ENCODE measurements at places on chromosomes 11 and 22.
A peak's percentile ranks its signal among the peaks of the same experiment; 100 is the strongest.

GRCh38 chr11:70644343-70645060 lies 246.2 kb downstream of the CTTN start:
- DNase-seq = no peak

- no peak for DNase-seq
These were observed 65.1 kb upstream of the FGF3 start for GRCh38 chr11:69884286-69884685.

GRCh38 chr11:18046116-18046777 lies at the start of gene TPH1:
TPH1 (minus strand) TSS chr11:18046269; CDS start chr11:18040762, 5,507 bp downstream.
- DNase-seq = no peak

GRCh38 chr11:95849087-95849825 lies 59.0 kb downstream of the CEP57 start:
- DNase-seq = peak; percentile 71

DNA sequence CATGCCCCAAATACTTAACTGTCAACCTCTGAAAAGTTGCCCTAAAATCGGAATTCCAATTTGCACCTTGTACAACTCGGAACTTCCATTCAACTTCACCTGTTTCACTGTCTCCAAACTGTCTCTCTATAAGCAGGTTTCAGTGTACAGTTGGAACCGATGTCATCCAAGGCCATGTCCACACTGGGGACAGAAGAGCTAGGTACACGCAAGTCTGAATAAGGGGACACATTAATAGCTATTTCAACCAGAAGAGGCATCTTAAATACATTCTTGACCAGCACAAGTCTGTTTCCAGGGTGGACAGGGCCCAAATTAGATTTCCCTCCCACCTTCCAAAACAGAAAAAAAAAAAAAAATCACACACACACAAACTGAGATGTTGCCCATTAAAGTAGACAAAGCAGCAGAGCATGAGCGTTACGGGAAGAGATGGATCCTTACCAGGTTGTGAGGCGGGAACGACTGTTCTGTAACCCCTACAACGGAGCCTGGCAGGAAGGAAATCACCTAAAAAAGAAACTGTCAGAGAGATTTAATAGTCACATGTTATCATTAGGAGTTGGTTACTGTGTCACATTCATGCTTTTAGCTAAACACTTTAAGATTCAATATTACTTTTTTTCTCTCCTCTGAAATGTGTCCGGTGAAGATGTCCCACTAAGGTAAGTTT lies 1.7 kb downstream of the CREBZF start:
- DNase-seq = peak; percentile 86

GRCh38 chr22:48780597-48781277 lies 1046.9 kb downstream of the BRD1 start:
- DNase-seq = no peak

GRCh38 chr11:104061853-104062521 lies 25.5 kb downstream of the DDI1 start:
- no peak for DNase-seq

- no peak for DNase-seq
These were observed 55.3 kb downstream of the LRRC4C start for GRCh38 chr11:41404109-41404508.

GRCh38 chr11:31243706-31244105 lies 125.8 kb downstream of the DCDC1 start:
- DNase-seq = no peak

DNA sequence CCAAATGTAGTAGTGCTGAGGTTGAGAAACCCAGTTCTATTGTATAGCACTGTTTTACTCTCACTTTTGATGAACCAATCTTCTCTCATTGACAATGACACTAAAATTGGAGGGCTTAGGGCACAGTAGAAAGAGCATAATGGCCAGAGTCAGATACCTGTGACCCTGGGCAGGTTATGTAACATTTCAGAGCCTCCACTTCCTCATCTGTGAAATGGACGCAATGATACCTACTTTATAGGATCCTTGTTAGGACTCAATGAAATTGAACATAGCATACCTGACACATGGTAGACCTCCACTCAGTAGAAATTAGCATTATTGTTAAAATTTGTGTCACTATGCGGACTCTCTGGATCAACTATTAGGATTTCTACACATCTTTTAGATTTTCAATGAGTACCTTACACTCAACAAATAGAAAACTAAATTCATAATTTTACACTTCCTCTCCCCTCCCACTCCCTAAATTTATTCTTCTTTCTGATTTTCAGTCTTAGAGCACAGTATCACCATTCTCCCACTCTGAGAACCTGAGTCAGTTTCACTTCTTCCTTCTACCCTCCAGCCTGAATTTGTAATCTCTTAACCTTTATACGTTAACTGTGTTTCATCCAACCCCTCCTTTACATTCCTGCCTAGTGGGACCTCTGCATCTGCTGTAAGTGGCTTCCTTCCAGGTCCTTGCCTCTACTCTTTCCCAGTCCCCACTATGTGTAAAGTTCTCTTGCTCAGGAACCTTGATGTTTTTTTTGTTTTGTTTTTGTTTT lies 78.3 kb downstream of the MICAL2 start:
- no peak for DNase-seq

DNA sequence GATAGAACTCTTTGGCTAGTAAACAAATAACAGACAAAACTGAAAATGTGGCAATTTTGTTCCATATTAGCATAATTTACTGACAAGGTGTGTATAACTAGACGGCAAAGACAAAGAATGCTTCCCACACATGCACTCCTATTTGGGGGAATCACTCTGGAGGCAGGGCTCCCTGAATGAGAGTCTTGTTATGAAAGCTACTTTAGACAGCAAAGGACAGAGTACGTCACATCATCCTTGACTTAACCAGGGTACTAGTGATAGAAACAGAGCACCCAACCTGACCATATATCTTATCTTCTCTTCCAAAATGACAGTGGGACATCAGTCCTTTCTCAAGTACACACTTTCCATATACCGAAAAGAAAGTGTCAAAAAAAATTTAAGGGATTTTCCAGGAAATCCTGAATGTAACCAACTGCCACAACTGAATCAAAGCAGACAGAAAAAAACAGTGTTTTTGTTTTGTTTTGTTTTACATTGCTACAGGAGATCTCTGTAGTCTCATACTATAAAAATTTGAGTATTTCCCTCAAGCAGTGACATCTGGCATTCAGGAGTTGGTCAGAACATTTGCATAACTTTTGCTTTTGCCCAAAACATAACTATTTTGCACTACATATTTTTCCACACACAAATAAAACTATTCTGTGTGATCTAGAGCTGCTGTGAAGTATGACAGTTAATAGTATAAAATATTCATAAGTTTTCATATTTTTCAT lies 98.9 kb downstream of the ARHGAP20 start:
- DNase-seq = no peak

- DNase-seq = peak; percentile 73
These were observed 13.4 kb upstream of the NECTIN1 start for GRCh38 chr11:119742263-119742861.

DNA sequence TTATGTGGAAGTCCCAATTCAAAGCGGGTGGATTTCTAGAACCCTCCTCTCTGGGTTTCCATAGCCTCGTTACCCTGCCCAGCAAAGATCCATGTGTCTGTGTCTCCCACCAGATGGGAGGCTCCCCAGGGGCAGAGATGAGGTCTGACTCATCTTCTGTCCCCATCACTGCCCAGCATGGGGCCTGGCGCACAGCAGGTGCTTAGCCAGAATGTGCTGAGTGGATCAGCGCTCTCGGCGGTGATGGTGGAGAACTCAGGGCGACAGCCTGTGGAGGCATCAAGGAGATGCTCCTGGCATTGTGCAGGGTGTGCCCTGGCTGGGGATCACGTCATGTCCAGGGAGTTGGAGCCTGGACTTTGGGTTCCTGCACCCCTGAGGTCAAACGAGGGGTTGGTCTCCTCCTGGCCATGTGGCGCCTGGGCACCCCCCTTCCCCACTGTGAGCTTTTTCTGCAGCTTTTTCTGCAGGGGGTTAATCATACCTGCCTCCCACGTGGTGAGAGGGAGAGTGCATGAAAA lies 46.1 kb upstream of the RFPL3 start:
- DNase-seq = no peak

DNA sequence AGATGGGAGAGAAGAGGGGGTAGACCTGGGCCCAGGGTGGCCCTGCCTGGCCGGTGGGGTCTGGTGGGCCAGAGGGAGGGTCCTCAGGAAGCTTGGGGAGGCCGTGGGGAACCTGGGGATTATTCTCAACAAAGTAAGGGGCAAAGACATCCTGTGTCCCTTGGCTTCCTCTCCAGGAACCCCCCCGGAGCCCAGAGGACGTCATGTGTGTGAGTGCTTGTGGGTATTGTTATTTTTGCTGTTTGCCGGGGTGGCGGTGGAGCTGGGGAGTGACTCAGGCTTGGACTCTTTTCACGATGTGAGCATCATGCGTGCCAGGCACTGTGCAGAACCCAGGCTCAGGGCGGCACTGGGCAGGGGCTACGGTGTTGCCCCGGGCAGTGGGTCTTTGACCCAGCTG lies 982 bp upstream of the SHANK3 start:
- no peak for DNase-seq

DNA sequence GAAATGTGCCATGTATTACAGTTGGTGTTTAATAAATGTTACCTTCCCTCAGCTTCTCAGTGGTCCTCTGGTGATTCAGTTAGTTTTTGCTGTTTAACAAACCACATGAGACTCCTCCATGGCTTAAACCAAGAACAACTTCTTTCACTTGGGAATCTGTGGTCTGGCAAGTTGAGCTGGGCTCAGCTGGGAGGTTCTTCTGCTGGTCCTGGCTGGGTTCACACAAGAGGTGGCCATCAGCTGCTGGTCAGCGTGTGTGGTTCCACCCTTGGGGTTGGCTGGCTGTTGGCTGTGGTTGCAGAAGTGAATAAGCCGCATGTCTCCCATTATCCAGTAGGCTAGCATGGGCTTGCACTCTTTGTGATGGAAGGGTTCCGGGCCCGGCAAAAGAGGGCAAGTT lies 160.5 kb downstream of the MIAT start:
- no peak for DNase-seq

GRCh38 chr11:132336781-132337535 lies 966.5 kb downstream of the NTM start:
- DNase-seq = no peak

DNA sequence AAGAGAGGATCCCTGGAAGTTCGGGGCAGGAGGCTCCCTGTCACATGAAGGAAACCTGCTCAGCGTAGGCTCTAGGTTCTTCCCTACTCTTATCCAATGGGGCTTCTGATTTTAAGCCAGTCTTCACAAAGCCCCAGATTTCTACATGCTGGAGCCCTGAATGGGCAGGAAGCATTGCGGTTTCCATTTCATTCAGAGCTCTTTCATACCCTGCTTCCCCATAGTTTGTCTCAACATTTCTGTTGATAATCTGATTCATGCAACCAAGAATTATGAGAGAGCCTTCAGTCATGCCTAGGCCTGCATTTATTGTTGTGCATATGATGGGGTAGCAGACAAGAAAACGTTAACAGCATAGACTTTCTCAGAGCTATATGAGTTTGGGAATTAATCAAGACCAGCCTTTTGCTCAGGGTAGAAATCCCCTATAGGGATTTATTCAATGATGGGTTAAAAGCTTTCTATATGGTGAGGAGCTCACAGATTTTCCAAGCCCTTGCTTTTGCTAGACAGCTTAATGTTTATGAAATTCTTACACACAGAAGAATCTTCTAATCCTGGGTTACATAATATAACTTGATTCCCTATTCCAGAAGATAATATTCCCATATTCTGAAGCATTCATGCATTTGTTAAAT lies 15.9 kb downstream of the OR51B4 start:
- DNase-seq = peak; percentile 63

- DNase-seq = no peak
These were observed 20.8 kb downstream of the KCNA4 start for GRCh38 chr11:29996016-29996415.

GRCh38 chr11:69144316-69145049 lies 11.3 kb upstream of the SMIM38 start:
- no peak for DNase-seq

DNA sequence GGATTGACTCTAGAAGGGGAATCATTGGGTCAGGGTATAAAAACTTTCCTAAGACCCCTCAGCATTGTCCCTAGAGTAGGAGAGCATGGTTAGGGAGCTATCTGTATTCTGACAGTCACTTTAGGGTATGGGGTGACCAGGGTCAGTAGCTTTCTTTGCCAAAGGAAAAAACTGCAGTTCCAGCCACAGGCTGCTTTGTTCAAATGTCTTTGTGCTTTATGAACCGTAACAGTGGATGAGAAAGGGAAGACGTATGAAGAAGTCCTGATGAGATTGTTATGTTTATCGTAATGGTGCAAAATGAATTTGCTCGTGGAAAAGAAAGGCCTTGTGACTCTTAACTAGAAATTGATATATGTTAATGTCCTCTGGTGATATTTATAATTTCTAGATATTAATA lies 30.0 kb downstream of the CYB5R2 start:
- no peak for DNase-seq

DNA sequence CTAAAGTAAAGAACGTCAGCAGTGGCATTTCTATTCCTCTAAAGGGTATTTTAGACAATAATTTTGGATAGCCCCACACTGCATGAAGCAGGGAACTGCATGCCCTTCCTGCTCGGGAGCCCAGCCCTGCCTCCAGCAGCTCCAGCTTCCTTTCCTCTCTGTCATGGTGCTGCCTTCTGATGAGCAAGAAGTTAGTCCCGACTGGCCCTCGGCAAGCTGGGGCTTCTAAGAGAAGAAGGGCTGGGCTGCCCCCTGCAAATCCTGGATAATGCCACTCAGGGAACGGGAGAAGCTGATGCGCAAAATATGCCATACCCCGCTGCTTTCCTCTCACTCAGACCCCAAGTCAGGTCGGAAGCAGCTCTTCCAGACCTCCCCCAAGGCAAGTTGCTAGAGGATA lies 296.4 kb downstream of the ETS1 start:
- DNase-seq = no peak

DNA sequence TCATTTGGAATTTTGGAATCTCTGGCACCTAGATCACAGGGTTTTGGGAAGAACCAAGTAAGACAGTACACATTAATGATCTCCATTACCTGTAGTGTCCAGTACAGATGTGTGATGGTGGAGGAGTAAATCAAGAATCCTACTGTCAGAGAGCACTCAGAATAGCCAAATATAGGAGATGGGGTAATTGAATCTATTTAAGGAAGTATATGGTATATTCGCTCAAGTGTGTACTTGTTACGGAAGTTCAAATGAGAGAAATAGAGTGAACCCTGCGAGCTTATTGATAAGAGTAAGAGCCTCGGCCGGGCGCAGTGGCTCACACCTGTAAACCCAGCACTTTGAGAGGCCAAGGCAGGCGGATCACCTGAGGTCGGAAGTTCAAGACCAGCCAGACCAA lies 2.2 kb downstream of the SPCS2 start:
- DNase-seq = no peak

GRCh38 chr11:26849036-26849435 lies 127.2 kb upstream of the SLC5A12 start:
- DNase-seq = no peak

GRCh38 chr11:127649958-127650357 lies 649.4 kb upstream of the KIRREL3 start:
- DNase-seq = no peak

GRCh38 chr11:64102005-64102738 lies 63.7 kb downstream of the MACROD1 start:
- DNase-seq = no peak

- DNase-seq = no peak
These were observed 445.6 kb downstream of the TBC1D22A start for GRCh38 chr22:47207846-47208554.

- DNase-seq = no peak
These were observed 19.1 kb downstream of the CCDC83 start for GRCh38 chr11:85874265-85874664.
